Fibroblast of villous mesenchyme (primary cell): ENCODE measurements at places on chromosomes 7 and 10.

DNA sequence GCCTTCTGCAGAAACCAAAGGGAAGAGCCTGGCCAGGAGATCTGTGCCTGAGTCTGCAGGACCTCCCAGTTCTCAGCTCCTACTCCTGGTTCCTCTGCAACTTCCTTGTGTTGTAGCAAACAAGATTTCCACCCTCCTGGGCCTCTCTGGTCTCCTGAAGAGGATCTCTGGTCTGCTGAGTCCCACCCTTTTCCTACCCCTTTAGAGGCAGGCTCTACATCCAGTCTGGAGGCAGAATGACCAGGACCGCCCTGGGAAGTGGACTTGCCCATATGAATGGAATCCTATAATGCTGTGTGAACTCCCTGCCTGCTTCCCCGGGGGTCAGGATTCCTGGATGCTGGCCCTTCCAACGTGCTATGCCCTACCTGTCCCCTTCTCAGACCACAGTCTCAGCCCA lies 3.2 kb downstream of the DENND2A start:
- no peak for DNase-seq

GRCh38 chr10:69069090-69070042 lies 18.5 kb upstream of the SRGN start:
- peak; percentile 95 for DNase-seq

- DNase-seq: no peak
Observed at GRCh38 chr7:157032128-157032527, 21.7 kb upstream of the MNX1 start.

- no peak for DNase-seq
Observed at GRCh38 chr10:76025124-76025477, 593.7 kb downstream of the LRMDA start.

GRCh38 chr7:75691793-75692543 lies 46.8 kb downstream of the HIP1 start:
- no peak for DNase-seq

DNA sequence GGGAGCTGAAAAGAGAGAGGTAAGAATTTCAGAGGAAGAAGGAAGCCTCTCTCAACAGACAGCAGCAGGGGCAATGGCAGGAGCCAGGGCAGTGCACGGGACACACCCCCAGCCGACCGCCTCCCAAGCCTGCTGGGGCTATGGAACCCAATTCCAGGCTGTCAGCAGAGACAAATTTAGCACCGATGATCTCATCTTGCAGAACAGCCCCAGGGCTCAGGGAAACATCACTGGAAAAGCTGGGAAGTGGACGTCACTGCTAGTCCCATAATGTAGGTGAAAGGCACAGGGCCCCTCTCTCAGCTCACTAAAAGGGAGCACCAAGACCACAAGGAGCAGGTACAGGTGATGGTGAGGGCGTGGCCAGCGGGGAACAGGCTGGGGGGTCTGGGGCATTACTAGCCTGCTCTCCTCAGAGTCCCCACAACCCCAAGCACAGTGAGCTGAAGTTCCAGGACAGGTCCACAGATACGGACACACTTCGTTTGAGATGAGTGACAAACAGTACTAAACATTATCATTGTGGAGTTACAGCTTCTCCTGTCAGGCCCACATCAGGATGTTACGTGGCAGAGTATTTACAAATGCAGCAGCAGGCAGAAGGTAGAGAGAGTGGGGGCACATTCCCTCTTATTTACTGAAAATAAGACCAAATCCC lies 103.7 kb downstream of the PLXNA4 start:
- peak; percentile 19 for DNase-seq
